ENCODE measurements at places on chromosomes 1 and 21.

DNA sequence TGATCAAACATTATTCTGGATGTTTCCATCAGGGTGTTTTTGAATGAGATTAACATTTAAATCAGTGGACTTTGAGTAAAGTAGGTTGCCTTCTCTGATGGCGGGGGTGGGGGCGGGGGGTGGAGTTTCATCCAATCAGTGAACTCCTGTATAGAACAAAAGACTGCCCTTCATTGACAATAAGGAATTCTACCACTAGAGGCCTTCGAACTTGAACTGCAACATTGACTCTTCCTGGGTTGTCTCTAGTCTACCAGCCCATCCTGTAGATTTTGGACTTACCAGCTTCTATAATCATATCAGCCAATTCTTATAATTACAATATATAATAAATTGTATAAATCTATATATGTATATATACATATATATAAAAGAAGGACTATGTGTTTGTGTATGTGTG, 520.4 kb upstream of the CXADR start:
- no peak for DNase-seq

DNA sequence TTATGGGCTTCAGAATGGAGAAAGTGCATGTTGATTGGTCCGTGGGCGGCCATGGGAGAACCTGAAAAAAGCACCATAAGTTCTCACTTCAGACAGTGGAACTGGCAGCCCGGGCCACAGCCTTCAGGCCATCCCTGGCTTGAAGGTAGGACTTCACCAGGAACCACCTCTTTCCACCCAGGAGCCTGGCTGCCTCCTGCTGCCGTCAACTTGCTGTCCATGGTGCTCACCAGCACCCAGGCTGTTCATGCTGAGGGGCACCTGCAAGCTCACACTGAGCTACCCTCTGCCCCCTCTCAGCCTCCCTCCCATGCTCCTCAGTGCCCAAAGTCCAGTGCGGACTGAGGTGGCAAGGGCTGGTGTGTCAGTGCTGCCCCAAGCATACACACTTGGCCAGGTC, 12.9 kb upstream of the FNBP1L start:
- DNase-seq = no peak

DNA sequence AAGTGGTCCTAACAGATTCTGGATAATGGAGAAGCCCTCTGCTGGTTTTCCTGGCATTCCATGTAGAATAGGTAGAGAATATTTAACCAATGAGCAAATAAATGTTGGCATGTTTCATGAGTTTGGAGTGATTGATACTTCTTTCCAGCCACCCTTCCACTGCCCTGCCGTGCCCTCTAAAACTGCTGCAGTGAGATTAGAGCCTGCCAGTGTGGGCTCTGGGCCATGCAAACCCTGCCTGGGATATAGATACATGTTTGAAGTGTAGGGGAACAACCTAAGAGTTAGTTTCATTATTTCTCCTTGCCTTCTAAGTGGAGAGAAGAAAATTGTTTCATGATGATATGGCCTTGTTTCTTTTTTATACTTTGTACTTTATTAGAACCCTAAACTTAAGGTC, 10.4 kb downstream of the UBE2Q1 start:
- DNase-seq = no peak

DNA sequence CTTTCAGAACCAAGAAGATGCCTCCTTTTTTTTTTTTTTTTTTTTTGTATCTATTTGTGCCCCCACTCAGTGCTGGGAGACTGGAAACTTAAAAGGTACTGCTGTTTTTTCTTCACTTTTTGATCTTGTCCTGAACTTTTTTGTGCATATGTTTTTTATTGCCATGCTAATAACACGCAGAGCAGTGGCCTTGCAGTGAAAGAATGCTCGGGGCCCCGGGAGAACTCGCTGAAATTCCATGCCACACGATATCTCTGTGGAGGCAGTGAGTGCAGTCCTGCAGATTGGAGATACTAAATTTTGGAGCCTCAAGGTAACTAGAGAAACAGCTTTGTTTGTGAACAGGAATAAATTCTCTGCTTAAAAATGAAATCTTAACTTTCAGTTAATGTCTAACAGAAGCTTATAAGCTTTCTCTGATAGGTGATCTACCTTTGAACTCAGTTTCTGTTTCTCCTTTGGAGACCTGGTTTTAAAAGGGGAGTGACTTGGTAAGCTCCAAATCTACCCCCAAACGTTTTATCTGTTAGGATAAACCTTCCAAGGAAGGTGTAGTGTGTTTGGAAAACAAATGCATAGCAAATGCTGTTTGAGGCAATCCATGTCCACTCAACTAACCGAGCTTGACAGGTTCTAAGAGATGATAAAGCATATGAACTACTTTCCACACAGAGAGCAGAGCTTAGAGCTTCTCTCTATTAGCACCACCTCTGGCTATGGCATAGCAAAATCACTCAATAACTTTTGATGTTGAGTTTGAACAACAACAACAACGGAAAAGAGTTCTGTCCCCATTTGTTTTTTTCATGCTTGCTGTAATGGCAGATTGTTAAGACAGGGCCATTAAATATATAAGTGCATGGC, 113.7 kb upstream of the PLXNA2 start:
- no peak for DNase-seq

DNA sequence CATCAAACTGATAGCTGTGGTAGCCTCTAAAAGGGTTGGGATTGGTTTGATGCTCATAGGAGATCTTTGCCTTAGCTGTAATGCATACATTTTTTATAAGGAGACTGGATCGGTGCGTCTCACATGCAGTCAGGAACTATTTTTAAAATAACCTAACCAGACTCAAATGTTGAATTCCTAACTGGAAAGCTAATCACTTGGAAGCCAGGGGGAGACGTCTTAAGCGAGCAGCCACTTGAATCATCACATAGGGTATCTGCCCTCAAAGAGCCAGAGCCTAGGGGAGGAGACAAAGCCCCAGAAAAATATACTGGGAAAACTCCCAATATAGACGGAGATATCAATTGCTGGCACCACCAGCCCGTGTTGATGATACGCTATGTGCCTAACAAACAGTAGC, 61.7 kb upstream of the PUM1 start:
- no peak for DNase-seq

DNA sequence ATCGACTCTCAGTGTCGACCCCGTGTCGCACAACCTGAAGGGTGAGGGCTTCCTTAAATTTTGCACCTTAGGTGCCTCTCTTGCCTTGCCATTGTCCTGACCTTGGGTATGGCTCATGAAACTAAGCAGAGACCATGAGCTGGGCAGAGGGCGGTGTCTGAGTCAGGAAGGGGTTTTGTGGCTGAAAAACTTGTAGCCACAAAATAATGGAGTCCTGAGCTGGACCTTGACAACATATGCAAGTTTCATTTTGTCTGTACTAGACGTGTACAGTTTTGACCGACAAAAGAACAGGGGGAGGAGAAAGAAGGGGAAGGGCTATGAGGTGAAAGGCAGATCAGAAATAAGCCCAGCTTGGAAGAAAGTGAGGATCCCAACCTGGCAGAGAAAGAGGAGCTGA, 8.3 kb upstream of the RUNX1 start:
- no peak for DNase-seq

- no peak for DNase-seq
These were observed 120.0 kb downstream of the TGFBR3 start for GRCh38 chr1:91765880-91766443.

All from GOT3 (cell line).